ENCODE measurements at places on chromosomes 4 and X.

DNA sequence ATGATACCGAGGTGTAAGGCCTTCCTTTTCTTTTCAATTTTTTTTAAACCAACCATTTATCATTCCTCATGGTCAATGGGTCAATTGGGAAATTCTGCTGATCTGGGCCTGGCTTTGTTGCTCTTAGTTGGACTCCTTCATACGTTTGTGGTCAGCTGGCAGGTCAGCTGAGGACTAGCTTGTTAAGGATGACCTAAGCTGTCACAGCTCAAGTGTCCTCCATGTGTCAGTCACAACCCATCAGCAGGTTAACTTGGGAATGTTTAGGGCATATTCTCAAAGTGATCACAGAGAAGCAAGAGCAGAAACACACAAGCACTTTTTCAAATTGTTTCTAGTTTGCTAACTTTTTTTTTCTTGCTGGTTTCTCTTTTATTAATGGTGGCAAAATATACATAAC lies 117.4 kb upstream of the MAB21L2 start:
- no peak for DNase-seq

DNA sequence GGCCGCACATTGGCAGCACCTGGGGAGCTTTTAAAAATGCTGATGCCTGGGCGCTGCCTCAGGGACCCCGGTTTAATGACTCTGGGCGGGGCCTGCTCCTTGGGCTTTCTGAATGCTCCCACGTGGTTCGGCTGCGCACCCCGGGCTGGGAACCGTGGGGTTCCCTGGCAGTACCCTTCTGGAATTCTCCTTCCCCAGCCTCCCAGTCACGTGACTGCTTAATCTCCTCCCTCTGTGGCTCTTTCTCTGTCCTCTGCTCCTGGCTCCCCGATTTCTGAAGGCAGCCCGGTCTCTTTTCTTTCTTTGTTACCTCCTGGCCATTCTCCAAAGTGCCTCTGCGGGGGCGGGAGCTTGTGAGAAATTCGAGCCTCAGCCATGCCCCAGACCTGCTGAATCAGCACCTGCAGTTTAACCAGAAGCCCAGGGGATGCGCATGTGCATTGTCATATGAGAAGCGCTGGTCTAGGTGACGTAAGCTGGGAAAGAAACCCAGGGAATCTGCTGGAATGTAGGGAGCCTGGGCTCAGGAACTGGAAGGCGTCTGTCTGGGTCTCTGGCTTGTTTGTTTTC lies 16.6 kb downstream of the CLCN4 start:
- DNase-seq = no peak

- peak; percentile 60 for DNase-seq
Observed at GRCh38 chrX:150486011-150486410, 82.4 kb upstream of the MTM1 start.

GRCh38 chr4:54228056-54228527 lies 1.0 kb upstream of the PDGFRA start:
- no peak for DNase-seq

DNA sequence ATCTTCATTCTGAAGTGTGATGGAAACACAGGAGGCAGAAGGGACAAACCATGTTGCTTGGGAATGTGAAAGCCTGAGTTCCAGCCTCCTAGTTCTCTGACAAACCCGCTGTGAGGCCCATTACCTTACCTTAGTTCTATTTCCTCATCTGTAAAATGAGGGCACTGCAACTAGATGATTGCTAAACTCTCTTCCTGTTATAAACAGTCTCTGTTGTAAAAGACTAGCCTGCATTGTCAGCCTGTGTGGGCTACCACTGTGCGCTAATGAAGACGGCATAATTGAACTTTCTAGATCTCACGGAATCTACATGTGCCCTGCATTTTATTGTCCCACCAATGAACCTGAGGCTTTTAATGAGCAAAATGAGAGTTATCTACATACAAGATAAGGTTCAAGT lies 147.2 kb downstream of the AFF2 start:
- DNase-seq = no peak

DNA sequence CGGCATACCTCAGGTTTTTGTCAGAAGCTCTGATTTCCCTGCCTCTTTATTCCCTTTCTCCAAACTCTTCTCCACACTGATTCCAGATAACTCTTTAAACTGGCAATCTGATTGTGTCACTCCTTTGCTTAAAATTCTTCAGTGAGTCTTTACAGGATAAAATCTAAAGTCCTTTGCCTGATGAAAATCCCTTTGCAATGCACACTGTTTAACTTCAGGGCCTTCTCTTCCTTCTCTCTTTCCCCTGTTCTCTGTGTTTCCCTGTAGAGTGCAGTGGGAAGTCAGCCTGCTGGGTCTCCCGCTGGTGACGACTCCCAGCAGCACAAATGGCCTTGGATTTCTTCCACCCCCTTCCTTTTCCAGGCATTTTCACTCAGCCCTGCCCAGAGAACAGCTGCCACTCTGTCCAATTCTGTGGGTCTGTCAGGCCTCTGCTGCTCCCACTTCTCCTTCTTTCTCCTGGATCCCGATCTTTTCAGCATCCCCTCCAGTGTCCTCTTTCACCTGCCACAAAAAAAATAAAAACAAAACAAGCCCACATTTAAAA lies 189.9 kb upstream of the NWD2 start:
- DNase-seq = no peak

- no peak for DNase-seq
Observed at GRCh38 chr4:24736066-24736465, 59.3 kb upstream of the SOD3 start.

DNA sequence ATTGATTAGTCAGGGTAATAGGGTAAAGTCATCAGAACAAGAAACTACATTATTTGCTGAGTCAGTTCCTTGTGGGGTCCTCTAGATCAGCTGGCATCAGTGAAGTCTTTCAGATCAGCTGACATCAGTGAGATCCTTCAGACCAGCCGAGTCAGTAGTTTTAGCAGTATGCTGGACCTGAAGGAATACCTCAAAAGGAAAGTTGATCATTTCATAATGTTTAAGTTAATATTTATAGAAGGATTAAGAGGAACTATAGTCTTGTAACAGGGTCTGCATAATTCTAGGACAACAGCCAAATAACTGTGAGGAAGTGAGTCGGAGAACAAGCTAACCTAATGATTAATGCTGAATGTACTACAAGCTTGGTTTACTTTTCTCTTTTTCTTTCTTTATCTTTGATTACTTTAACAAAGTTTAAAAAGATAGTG lies 958 bp upstream of the UGT2B7 start:
- DNase-seq = no peak

- no peak for DNase-seq
Observed at GRCh38 chr4:25528391-25528790, 127.3 kb upstream of the SLC34A2 start.

DNA sequence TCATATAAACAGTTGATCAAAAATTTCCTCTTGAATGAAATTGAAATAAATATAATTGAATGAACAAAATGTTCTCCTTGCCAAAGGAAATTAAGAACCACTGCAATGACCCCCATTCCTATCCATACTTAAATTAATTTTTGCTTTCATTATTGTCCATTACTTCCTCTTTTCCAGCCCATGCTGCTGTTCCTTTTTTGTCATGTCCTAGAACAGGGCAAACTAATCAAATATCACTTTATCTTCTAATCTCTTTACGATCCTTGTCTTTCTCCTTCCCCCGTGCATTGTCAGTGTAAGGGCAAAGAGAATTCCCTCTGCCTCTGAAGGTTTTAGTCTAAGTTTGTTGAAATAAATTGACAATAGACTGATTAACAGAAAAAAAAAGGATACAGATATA lies 203.0 kb downstream of the CENPC start:
- no peak for DNase-seq

- DNase-seq = no peak
Observed at GRCh38 chrX:108516184-108516583, 76.5 kb downstream of the COL4A5 start.

DNA sequence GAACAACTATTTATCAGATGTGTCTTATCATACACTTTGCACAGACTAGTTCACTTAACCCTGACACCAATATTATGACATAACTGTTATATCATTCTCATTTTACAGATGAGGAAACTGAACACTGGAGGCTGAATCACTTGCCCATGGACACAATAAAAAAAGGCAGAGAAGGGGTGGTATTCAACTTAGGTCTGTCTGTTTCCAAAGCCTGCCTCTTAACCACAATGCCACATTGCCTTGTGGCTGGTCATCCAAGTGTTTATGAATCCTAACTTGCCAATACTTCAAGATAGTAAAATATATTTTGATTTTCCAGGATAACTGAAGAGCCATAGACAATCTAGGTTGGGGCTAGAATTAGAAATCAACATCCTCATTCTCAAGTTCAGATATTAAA lies 327.8 kb downstream of the NR3C2 start:
- DNase-seq = no peak

DNA sequence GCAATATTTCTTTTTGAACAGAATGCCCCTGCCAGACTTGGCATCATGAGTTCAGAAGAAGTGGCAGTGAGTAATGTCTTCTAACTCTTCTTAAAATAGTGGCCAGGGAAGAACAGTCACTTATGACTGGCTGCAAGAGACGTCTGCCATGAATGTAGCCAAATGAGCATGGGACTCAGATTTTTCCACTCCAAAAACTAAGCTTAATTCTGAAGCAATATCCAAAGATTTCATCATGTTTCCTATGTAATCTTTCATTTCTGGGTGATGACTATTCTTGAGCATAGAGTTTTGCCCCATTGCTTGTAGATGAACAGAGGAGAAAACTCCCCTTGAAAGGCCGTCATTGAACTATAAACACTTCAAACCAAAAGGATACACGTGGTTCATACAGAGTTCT lies 11.8 kb downstream of the AMBN start:
- DNase-seq = no peak

DNA sequence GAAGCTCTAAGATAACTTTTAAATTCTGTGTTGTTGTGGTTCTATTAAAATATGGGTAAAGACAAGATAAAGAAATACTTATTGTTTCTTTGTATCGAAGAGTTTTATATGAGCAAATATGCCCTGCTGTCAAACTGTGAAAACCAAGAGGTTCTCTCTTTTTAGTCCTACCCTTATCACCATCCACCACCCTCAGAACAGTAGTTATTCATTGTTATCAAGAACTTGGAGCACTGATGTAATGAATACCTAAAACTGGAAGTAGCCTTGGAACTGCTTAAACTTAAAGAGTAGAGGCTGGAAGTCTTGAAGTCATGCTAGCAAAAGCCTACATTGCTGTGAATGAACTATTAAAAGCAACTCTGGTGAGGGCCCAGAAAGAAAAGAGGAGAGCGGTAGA lies 9.2 kb downstream of the PIR start:
- DNase-seq = no peak

DNA sequence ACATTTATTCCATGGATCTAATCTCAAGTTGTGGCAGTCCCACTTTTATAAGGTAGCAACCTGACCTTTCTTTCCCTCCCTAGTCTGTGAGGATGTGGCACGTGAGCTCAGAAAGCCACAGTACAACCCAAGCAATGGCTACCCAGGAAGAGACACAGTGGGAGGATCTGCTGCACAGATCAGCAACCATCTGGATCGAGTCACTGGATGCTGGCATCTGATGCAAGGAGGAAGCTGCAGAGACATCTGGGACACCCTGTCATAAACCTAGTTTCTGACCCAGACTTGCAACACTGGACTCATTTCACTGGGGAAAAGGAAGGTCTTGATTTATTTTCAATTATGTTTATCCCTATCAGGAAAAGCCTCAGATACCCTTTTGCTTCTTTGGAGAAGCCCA lies 327.1 kb downstream of the PAPSS1 start:
- DNase-seq = no peak

DNA sequence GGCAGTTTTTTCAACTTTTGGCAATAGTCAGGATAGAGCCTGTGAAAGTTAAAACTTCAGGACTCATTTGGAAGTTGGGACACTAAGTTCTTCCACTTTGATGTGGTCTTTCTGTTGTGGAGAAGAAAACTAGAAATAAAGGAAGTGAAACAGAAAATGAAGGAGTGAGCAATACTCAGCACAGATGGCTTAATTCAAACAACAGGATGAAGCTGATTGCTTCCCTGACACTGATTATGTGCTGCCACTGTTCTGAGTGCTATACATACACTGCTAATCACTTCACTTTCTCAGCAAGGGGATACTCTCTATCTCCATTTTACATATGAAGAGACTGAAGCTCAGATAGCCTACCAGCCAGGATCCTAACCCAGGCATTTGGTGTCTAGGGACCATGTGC lies 235.1 kb upstream of the CPEB2 start:
- no peak for DNase-seq

- no peak for DNase-seq
Observed at GRCh38 chr4:69718396-69719271, 41.8 kb downstream of the SULT1B1 start.

DNA sequence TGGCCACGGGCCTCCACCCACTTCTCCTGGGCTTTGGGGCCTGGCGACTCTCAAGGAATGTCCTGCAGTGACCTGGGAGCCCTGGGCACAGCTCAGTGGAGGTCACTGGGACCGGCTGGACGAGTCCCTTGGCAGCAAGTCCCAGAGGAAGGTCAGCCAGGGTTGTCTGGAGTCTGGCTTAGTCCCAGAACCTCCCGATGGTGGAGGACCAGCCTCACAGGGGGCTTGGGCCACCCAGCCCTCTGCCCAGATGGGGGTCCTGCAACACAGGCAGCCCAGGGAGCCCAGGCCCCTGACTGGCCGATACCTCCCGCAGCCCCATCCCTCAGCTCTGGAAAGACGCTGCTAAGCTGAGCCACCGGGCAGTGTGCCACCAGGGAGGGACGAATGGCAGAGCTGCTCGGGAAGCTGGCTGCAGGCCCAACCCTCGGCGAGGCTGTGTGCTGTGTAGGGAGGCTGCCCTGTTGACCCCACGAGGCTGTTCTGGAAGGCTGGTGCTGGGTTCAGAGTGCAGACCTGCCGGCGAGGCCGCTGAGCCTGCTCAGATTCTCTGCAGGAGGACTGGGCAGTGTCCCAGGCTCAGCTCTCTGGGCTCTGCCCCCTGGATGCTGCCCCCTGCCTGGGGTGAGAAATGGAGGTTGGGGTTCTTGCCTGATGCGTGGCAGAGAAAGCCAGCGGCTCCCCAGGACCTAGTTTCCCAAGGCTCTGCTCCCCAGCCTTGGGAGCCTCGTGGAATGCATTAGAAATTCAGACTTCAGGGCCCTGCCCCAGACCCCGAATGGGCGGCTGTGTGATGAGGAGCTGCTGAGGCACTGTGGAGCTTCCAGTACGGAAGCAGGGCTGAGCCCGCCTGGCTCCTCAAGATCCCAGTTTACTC lies 61.7 kb downstream of the ADRA2C start:
- no peak for DNase-seq

DNA sequence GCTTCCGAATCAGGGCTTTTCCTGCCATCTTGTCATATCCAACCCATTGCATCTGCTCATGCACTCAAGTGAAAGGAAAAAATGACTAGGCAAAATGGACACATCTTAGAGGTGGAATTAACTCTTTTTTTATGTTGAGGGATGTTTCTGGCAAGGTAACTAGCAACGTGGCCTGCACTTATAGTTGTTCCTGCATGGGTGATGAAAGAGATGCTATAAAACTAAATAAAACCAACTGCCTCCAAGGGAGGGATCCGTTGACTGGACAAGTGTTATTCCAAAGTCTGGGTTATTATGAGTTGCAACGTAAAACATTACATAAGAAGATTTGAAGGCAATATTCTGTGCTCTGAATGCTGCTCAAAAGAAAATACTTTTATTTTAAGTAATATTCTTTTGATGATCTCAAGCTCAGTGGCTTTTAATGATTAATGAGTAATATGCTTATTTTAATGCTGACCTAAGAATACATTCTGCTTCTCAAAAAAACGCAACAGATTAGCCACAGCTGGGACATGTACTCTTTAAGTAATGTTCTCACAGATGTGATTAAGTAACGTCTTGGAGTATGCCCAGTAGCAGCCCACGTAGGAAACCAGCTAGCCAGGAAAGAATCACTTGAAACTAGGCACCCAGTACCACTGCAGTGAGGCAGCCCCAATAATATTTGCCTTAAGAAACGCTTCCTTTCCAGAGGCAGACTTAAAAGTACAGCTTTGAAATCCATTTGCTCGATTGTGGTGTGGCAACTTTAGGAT lies 27.4 kb downstream of the KLF3 start:
- DNase-seq = no peak

- DNase-seq = no peak
Observed at GRCh38 chr4:72352711-72353110, 216.3 kb downstream of the ADAMTS3 start.
